ENCODE measurements at places on chromosomes 6 and 20.

- DNase-seq: no peak
These were observed 2.0 kb downstream of the BHLHE23 start for GRCh38 chr20:63004607-63005364.

- no peak for DNase-seq
These were observed 9.1 kb downstream of the C6orf52 start for GRCh38 chr6:10685092-10685915.

- DNase-seq: no peak
These were observed 15.4 kb downstream of the SPINT3 start for GRCh38 chr20:45500022-45500421.

DNA sequence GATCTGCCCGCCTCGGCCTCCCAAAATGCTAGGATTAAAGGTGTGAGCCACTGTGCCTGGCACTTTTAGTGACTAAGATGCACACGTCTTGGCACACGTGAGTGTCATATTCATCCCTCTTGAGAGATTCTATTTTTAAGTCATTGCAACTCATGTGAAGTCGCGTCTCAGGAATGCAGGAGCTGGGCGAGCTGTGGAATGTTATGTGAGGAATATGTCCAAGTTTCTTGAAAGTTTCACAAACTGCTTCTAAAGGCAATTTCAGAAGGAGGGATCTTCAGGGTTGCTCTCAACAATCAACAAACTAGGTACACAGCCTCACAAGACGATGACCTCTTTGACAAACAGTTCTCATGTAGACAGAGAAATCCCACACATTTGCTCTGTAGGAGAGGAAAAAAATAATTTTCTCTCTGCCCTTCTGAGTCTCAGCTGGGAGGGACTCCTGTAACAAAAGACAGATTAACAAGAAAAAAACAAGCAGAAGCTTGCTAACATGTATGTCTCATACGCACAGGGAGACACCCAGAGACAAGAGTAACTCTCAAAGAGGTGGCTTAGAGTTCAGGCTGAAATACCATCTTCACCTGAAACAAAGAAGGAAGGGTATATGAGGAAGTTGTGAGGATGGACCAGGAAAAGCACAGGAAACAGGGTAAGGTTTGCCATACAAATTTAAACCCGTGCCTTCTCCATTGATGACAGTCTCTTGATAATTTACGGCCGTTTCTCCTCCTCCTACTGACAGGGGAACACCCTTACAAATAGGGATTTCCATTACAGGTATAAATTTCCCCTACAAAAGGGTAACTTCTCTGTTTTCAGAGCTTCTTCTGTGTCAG, 45.3 kb upstream of the FAM50B start:
- DNase-seq: no peak

DNA sequence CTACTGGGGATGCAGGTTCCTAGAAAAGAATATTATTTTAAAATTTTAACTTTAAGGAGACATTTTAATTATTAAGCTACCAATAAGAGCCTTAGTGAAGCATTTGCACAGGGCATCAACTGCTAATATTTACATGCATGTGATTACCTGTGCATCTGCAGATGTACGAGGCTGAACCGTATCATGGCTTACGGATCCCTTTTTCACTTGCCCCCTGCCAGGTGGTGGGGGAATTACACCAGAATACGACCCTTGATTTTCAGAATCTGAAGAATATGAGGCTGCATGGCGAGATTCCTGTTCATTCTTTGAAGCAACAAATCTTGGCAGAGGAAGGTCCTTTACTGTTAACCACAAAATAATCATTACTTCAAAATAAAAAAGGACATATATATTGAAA, 42.7 kb downstream of the REPS1 start:
- DNase-seq: no peak

DNA sequence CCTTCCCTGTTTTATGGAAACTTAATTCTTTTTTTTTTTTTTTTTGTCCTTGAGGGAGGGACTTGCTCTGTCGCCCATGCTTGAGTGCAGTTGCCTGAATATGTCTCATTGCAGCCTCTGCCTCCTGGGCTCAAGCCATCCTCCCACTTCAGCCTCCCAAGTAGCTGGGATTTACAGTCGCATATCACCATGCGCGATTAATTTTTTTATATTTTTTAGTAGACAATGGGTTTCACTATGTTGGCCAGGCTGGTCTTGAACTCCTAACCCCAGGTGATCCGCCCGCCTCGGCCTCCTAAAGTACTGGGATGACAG, 654 bp downstream of the TMEM14C start:
- DNase-seq: no peak

DNA sequence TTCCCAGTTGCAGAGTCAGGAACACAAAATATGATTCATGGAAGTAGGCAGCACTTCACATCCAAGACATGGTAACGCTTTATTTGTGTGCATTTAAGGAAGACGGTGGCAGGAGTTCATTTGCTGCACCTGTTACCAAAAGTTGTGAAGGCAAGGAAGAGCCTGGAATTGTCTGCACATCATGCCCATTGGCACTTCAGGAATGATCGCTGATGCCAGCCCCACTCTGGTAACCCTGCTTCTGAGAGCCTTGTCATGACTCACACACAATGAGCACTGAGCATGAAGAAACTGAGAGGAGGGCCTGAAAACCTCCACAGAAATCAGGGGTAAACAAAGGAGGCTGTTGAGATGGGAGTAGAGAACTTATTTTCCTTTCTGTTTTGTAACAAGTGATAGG, 181.1 kb downstream of the RPS12 start:
- DNase-seq: no peak

GRCh38 chr6:3311826-3312225, 53.1 kb downstream of the PSMG4 start:
- DNase-seq: no peak

DNA sequence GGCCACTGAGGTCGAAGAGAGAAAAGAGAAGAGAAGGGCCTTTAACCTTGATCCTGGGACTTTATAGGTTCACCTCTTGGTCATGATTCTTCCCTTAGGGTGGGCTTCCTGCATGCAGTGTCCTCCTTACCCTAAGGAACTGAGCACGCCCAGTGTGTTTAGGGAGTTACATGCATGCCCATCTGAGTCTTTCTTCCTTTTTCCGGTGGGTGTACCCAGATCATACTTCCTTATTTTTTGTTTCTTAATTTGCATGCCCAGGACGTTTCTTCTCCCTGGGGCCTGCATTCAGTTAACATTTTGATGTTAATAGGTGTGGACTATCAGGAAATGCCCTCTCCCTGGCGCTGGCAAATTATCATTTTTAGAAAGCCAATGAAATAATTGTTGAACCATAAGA, 91.5 kb downstream of the HTR1B start:
- no peak for DNase-seq

GRCh38 chr6:20366082-20366830, 35.4 kb upstream of the E2F3 start:
- peak; percentile 6 for DNase-seq

DNA sequence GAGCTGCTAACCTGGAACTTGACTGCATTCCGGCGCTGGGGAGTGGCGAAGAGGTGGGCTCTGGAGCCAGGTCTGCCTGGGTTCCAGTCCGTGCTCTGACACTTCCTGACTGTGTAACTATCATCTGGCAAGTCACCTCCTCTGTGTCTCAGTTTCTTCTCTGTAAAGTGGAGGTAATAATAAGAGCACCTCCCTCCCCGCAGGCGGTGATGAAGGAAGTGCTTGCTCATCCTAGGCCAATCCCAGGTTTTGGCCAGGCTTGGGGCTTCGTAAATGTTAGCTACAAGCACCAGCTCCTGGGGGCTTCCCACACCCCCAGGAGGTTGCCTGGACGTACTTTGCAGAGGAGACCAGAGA, 32.8 kb downstream of the SNAI1 start:
- DNase-seq: no peak

- DNase-seq: no peak
These were observed 18.9 kb upstream of the DSN1 start for GRCh38 chr20:36792422-36792821.

- no peak for DNase-seq
These were observed 211.5 kb upstream of the FKBP1C start for GRCh38 chr6:62999796-63000195.

DNA sequence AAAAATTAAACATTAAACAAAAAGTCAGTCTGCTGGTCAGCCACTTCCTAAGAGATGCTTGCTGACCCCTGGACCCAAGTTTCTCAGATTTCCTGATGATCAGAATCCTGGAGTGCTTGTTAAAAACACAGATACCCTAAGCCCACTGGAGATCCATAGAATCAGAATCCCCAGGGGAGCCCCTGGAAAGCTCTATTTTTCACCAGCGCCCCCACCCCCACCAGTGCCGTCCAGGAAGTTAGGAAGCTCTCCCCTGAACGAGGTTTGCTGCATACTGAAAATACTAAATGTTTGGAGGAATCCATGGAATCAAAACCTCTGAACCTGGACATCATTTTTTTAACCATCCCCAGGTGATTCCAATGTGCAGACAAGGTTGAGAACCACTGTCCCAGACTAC, 69.2 kb downstream of the BFSP1 start:
- no peak for DNase-seq

DNA sequence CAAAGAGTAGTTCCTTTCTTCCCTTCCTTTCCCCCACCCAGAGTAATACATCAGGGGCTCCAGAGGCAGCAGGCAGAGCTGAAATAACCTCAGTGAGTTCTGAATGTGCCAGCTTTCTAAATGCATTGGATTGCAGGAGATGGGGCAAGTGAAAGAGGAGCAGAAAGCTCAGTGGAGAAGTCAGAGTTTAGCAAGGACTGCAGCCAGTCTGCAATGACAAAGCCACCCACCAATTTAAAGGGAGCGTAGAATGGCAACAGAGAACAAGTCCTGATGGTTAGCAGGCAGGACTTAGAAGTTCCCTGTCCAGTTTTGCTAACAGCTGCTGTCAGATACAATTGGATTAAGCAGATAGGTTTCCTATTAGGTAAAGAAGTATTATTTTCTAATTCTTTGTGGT, 203.4 kb upstream of the RIN2 start:
- DNase-seq: no peak

GRCh38 chr6:36818756-36819155, 20.5 kb downstream of the CPNE5 start:
- no peak for DNase-seq

DNA sequence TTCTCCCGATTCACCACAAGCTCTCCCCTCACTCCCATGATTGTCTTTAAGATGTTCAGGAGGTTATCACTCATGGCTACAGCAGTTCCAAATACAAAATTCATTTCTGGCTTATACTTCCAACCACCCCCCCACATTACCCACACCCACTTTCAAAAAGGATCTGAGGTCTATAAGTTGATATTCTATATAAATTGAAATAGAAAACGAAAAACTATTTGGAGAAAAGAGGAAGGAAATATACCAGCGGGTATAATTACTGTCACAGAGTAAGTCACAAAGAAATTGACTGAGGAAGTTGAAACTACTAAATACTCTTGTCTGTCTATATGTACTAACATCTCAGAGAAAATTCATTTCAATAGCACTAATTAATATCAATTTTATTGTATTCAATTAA, 112.7 kb upstream of the TNFAIP3 start:
- no peak for DNase-seq

GRCh38 chr20:63117661-63118302, 98.1 kb downstream of the YTHDF1 start:
- DNase-seq: no peak

- peak; percentile 14 for DNase-seq
These were observed 52.9 kb upstream of the TAB2 start for GRCh38 chr6:149264629-149265028.

GRCh38 chr20:16861708-16862107, 113.5 kb downstream of the OTOR start:
- DNase-seq: no peak

DNA sequence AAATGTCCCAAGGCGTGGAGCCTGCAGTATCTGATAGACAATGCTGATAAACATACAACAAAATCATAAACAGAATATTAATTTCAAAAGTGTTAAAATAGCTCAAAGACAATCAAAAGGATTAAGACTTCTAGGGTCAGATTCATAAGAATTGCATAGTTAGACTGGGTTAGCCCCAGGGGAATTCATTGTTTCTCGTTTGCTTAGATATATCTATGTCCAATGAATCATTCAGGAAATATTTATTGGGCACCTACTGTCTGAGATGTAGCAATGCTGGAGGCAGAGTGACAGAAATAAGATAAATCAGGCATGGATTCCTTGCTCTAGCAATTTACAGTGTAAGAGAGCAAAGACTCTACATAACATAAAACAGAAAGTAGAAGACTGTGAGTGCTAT, 124.4 kb upstream of the PRL start:
- no peak for DNase-seq

- DNase-seq: no peak
These were observed 66.8 kb downstream of the TBC1D7 start for GRCh38 chr6:13261464-13261994.

DNA sequence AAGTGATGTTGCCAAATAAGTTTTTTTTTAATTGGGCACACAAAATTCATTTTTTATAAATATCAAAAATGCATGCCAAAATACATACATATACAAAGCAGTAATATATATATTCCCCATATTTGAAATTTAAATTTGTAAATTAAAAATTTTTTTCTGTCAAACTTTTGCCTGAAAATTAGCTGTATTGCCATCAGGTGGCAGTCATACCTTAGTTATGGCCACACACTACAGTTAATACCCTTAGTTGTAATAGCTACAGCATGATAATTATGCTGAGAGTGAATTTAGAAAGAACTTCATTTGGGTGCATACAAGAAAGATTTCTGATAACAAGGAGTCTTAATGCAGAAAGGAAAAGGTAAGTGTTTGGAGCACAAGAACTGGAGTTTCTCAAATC, 46.2 kb upstream of the SDHAF4 start:
- DNase-seq: no peak

DNA sequence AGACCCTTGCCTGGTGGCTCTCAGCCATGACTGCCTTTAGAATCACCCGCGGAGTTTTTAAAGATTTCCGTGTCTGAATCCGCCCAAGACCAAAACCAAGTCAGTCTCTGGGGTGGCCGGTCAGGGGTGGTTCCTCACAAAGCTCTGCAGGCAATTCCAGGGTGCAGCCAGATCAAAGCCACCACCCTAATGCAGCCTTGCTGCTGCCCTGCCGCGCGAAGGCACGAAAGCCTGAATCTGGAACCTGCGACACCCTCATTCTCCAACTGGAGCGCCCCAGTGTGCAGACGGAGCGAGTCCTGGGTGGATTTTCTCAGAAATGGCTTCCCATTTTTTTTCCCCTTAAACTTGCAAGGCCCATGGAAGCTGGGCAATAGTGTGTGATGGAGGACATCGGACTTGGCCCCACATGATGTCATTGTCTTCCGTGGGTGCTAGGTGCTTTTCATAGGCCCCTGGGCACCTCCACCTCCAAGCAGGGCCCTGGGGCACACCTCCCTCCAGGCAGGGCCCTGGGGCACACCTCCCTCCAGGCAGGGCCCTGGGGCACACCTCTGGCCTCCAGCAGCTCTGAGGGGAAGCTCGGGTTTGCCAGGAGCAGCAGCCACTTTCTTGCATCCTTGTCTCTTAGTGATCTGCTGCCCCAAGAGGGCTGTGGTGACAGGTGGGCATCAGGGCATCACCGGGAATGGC, 343.1 kb downstream of the ZFAND3 start:
- no peak for DNase-seq

- no peak for DNase-seq
These were observed 29.0 kb downstream of the NCOA7 start for GRCh38 chr6:125819535-125820326.
